GM20000 (cell line): ENCODE measurements at places on chromosomes 5 and 9.

GRCh38 chr9:26034786-26035185 lies 356.5 kb upstream of the TUSC1 start:
- DNase-seq, result no peak

DNA sequence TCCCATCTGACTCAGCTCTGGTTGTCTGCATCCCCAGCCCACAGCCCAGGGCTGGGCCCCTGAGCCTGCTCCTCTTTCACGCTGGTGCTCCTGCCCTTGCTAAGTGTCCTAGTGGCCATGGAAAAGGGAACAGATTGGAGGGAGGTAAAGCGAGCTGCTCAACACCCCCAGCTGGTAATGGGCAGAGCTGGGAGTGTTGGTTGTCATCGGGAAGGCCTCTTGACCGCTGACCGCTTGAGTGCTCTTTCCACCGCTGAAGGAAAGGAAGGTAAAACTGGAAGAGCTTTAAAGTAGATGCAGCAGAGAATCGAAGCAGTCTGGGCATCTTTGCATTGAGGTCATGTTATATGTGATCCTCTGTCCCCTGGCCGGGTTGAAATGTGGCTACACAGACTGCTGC lies 60.2 kb downstream of the CRB2 start:
- DNase-seq, result no peak

- no peak for DNase-seq
Measured at GRCh38 chr5:54705994-54706653, 188.6 kb downstream of the SNX18 start.

DNA sequence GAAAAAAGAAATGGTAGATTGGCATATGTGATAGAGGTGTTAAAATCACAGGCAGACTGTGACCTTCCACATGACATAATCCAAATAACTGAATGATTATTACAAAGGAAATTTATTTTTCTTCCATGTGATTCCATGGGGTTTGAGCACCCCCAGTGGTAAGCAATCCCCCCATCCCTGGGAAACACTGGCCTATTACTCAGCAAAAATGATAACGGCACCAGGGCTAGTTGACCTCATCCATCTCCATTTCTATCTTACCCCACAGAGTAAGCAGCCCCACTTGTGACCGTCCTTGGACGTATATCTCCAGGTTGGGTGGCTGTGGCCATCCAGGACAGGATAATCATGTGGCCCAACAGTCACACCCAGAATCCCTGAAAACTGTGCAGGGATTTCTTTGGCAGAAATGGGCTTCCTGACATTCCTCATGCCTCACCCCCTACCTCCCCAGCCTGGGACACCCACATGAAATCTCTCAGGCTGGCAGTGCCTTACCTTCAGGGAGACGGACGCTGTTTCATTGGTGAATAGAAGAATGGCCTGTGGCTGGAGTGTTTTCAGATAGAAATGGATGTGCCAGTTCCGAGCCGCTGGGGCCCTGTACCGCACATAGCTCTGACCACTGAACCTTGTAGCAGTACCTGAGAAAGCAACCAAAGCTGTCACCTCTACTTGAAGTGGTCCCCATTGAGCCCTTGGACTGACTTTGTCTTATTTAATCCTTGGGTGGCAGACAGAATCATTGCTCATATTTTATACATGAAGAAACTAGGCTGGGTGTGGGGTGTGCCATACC lies 69.9 kb downstream of the SLC36A1 start:
- DNase-seq, result no peak
